ENCODE measurements at places on chromosomes 2 and 18. TPM values are rescaled to one million over a fixed set of nuclear protein-coding genes. Genes with fewer than 3 reads are reported as not detected.

DNA sequence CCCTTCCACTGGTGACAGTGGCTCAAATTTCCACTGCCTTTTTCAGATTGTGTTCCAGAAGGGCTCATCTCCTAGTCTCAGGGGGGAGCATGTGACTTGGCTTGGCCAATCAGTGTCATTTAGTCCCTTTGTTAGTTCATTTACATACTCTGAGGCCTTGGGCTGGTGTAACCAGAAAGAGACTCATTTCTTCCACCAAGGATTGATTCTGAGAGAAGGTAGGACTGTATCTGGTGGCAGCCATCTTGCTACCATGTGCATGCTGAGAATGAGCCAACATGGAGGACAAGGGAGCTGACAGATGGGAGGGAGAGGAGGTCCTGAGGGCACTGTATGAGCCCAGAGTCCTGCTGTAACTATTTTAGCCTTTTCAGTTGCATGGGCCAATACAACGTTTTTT is 191.7 kb downstream of the THSD7B start:
- no peak for DNase-seq

DNA sequence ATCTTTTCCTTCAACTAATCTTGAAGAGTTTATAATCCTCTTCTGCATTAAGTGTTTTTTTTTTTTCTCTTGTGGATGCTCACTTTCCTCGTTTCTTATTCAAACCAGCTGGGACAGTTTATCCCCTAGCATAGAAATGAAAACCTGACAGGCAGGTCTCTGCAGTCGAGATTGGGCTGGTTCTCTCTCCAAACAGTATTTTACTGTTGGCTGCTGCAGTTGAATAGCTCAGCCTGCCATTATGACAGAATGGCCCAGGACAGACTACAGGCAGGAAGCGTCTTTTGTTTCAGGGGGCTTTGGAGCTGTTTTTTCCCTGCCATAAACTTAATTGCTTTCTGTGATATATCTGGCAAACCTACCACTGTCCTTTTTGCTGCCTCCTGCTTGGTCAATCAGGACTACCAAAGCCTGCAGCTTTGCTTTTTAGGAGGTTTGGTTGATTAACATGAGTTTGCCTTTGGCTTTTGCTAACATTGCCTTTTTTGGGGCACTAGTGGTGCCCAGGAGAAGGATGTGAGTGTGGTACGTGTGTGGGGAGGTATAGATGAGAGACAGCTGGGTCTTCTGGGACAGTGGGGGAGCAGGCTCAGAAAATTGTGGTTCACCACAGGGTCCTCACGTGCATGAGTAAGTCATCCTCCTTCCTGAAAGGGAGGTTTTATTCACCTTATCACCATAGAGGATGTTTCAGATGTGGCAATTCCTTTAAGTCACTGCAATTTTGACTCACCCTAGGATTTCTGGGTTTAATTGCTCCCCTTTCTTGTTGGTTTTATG is 128.7 kb downstream of the LYPD6B start:
- DNase-seq, result no peak

DES gene
- 2,323 TPM for total RNA-seq

- DNase-seq, result no peak
These were observed 11.6 kb downstream of the KLF11 start for GRCh38 chr2:10054976-10055375.

DNA sequence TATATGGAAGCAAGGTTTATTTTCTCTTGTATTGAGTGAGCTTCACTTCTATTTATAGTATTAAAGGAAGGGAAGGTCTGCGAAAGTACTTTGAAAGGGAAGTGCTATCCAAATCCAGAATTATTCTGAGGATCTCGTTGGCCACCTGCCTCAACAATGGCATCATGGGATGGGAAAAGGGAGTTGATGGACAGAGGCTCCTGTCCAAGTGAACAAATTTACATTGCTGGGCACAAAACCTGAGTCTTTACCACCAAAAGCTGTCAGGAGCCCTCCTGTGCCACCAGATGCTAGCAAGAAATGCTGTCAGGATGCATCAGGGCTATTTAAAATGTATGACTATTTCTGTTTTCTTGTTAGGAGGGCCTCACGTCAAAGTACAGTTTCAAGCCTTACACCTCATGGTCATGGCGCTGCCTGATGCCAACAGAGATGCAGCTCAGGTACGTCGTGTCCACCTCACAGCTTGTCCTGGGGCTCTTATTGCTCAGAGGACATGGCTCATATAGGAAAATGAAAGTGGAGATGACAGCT is 157.3 kb downstream of the ARHGAP28 start:
- DNase-seq, result no peak
